ENCODE measurements at places on chromosomes 12 and 14.

DNA sequence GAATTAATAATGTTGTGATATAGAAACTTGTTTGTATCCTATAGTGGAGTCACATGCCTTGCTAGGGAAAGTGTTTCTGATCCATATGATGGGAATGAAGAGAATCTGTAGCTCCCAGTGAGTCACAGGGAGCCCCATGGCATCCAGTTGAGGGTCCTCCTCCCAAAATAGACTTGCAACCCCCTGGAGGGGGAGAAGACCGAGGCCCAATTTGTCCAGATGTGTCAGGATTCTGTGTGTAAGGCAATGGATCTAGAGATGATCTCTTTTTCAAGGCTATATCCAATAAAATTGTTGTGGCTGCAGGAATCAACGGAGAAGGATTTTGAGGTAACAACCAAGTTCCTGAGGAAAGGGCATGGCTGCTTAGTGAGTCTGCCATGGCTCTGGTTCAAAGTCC, 121.8 kb downstream of the BCL11B start:
- no peak for DNase-seq

GRCh38 chr14:65038966-65039365, 52.3 kb downstream of the FNTB start:
- DNase-seq, result no peak

DNA sequence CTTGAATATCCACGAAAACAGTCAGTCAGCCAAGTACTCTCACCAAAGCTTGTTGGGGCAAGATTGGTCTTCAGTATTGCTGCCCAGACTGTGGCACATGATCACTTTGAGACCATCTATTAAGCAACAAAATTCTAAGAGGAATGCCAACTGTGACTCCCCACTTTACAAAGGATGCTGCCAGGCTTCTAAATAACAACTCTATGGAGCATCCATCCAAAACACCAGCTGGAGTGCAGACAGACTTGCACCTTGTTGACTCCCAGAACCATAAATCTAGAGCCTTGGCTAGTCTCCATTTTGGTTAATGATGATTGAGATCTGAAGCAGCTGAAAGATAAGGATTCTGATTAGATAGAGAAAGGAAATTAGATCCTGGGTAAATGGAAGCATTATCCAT, 132.8 kb downstream of the DIO2 start:
- no peak for DNase-seq

- no peak for DNase-seq
Measured at GRCh38 chr12:118330421-118331018, 42.2 kb downstream of the TAOK3 start.

GRCh38 chr12:92951006-92951405, 21.9 kb upstream of the EEA1 start:
- no peak for DNase-seq
